ENCODE measurements at places on chromosomes 1 and 21.

GRCh38 chr1:38667626-38668025 lies 191.9 kb downstream of the RRAGC start:
- DNase-seq: no peak

- no peak for DNase-seq
Observed at GRCh38 chr1:17141441-17142197, 22.4 kb upstream of the PADI2 start.

DNA sequence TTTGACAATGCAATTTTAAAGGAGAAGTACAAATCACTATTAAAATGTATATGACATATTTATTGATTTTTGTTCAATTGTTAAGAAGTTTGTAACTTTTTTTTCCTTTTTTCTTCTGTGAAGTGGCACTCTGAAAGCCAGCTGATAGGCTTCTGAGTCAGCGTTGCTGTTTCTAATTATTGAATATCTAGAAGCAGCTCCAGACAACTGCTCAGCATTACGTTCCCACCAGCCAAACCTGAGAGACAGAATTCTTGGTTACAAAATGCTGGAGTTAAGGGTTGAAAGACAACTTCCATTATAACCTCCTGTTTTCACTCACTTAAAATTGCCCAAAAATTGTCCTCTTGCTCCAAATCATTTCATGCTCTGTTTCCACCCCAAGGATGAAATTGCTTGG lies 31.4 kb upstream of the LMX1A start:
- no peak for DNase-seq

- no peak for DNase-seq
Observed at GRCh38 chr1:115184260-115184950, 95.1 kb upstream of the TSPAN2 start.

DNA sequence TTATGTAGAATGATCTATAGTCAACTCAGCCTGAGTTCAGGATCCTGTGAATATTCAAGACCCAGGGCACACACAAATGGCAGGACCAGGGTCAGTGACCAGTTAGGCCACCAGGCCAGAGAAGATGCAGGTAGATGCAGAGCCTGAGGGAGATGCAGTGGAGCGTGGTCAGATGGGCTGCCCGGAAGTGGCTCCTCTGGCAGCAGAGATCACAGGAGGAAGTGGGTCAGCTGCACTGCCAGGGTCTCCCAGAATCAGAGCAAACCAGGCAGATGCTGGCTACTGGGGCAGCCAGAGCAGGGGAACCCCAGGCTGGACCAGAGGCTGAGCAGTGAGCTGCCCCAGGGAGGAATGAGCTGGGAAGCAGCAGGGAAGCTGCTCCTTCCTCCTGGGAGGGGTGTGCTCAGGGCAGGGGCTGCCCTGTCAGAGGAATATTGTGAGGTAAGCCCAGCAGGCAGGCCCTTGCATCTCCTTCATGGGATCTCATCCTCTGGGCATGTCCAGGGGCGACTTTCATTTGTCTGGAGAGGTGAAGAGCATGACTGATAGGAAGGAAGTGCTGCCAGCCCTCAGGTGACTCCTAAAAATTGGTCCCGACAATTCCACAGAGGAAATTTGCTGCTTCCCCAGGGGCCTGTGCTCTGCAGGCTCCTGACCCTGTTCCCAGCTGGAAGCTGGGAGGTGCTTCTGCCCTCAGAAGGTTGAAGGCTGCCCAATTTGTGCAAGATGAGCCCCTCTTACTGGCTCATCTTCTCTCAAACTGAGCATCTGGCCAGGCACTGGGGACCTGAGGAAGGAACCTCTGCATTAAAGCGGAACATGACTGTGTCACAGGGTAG lies 49.3 kb downstream of the STUM start:
- DNase-seq: no peak

- DNase-seq: no peak
Observed at GRCh38 chr1:203672346-203672745, 45.7 kb downstream of the ATP2B4 start.

- no peak for DNase-seq
Observed at GRCh38 chr1:94301186-94301585, 63.8 kb upstream of the ARHGAP29 start.

All from activated T-helper 1 cell treated with anti-CD3 and anti-CD28 coated beads, Interleukin-2, amount 50 U/mL, for 16 hours (primary cell).